ENCODE measurements at places on chromosomes 3 and 15.

DNA sequence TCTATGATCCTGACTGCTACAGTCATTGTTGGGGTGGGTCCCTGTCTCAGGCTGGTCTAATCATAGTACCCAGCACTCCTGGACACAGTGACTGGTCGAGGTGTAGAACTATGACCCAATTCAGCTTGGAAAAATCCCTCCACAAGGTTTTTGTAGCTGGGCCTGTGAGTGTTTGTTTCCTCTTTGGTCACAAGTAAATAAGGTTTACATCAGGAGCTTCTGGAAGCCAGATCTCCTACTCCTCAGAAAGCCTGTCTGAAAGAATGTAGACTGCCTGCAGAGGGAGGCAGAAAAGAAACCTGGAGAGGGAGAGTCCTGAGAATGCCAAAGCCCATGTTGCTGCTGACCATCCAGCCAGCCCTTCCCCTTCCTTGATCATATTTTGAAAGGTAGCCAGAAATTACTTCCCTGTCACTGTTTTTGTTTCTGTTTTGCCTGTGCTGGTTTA, 123.2 kb downstream of the RAP2B start:
- DNase-seq: no peak

- peak; percentile 14 for DNase-seq
These were observed 4.5 kb downstream of the SOX14 start for GRCh38 chr3:137768361-137769321.

GRCh38 chr15:51335538-51336410, 2.6 kb downstream of the CYP19A1 start:
- peak; percentile 72 for DNase-seq

- DNase-seq: peak; percentile 2
These were observed 123.9 kb upstream of the MEF2A start for GRCh38 chr15:99441871-99442251.

GRCh38 chr3:98564282-98565005, 29.0 kb downstream of the CPOX start:
- no peak for DNase-seq

DNA sequence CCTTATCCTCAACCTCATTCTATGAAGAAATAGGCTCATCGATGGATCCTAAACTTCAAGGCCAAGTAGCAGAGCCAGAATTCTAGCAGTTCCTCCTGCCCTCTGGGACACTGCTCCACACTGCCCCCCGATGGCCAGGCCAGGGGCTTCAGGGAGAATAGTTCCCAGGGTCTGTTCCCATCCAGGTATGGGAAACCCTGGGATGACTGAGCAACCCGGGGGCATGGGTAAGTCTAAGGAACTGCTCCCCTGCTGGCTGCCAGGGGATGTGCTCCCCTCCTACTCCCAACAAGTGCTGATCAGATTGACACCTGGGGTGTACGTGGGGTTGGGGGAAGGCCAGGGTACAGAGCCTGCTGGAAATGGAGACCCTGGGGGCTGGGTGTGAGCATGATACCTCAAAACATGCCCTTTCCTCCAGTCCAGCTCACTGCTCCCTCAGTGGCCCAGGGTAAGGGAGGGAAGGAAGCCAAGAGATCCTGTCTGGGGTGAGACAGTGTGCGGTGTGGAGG, 7.6 kb downstream of the ULK3 start:
- peak; percentile 74 for DNase-seq

DNA sequence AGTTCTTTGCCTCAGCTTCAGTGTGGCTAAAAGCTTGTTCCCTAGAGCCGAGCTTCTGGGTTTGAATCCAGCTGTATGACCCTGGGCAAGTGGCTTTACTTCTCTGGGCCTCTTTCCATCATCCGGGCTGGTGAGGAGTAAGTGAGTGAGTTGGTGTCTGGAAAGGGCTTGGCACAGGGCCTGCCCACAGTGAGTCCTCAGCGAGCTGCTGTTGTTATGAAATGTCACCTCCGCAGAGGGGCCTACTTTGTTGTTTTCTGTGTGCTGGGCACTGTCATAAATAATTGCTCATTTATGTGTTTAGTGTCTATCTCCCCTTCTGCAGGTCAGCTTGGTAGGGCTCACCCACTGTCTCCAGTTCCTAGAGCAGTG, 31.7 kb downstream of the SLC6A6 start:
- no peak for DNase-seq

GRCh38 chr15:70569714-70570231, 193.6 kb downstream of the UACA start:
- DNase-seq: no peak

GRCh38 chr3:158267015-158267414, 157.1 kb downstream of the RSRC1 start:
- DNase-seq: no peak

DNA sequence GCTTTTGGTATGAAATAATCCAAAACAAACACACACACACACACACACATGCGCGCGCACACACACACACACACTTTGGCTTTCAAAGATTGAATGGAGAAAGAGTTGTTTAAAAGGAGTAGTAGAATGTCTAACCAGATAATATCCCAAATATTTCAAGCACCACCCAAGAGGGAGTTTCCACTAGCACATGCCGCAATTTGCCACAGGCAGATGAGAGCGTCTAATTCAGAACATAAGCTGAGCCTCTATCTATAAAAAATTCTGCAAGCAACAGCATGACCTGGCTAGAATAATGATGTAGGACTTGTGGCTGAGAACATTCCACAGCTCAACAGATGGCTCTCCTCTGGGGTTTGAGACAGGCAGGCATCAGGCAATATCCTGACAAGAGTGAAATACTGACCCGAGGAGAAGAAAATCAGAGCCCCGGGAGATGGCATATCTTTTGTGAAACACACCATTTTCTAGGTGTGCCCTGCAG, 302.5 kb upstream of the GADL1 start:
- no peak for DNase-seq

- peak; percentile 26 for DNase-seq
These were observed at the start of gene BTLA for GRCh38 chr3:112498914-112499711. Gene BTLA, minus strand, starts transcription at chr3:112499472. Its CDS starts 114 bp downstream, at chr3:112499358.

DNA sequence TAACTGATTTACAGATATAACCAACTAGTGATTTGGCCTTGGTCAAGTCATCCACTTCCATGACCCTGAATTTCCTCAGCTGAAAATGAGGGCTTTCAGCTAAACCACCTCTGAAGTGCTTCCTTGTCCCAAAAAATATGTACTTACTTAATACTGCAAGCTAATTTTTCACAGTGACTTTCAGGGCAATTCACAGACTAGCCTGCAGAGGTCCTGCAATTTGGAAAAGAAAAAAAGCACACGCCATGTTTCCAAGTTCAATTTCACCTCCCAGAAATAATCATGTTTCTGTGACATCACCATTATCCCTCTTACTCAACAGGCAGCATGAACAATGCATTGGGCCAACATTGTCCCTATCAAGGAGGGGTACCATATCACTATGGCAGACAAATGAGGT, 218.2 kb downstream of the SHOX2 start:
- no peak for DNase-seq

- DNase-seq: no peak
These were observed 196.0 kb upstream of the BCL6 start for GRCh38 chr3:187941135-187941847.

- DNase-seq: no peak
These were observed 40.7 kb downstream of the VGLL4 start for GRCh38 chr3:11602886-11603527.

DNA sequence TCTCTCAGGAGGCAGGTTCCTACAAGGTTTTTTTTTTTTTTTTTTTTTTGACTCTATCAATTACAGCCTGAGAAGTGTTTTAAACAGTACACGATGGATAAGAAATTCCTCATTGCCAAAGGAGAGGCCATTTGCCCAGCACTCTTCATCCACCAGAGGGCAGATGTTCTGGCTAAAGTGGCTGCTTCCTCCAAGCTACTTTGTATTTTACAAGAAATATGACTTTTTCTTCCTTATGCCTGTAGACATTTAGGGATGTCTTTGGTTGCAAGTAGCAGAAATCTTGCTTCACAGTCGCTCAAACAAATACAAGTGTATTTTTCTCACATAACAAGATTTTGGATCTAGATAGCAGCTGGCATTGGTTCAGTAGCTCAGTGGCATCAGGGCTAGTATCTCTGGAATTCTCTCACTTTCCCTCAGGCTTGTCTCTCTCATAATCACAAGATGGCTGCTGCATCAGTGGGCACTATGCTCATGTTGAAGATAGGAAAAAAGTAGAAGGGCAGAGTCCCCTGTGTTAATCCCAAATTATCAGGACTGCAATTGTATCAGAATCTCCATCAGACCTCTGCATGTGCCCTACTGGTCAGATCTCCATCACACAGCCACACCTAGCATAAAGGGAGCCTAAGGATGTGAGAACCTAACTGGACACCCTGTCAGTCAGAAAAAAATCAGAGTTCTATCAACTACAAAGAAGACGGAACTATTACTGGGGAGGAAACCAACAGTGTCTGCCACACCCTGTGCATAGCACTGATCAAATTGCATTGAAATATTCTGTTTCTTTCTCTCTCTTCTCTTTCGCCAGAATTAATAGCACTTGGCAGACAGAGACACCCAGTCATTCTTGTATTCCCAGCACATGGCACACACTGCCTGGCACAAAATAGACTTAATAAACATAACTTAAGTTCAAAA, 138.9 kb upstream of the COL8A1 start:
- peak; percentile 26 for DNase-seq
